Melanocyte of skin (primary cell): ENCODE measurements at places on chromosomes 16 and 17. TPM values are rescaled to one million over a fixed set of nuclear protein-coding genes. Genes with fewer than 3 reads are reported as not detected.

PYY gene
- total RNA-seq = not detected in 2 replicates

FOXN1 gene
- not detected in 2 replicates for total RNA-seq

IRX3 gene
- total RNA-seq = 7.9 and 16.0 TPM in 2 replicates

TSPAN10 gene
- total RNA-seq = 121 and 150 TPM in 2 replicates

SMTNL2 gene
- total RNA-seq = not detected in 2 replicates

SDR42E2 gene
- not detected in 2 replicates for total RNA-seq

CDH1 gene
- total RNA-seq = 62.6 and 139 TPM in 2 replicates

PARN gene
- total RNA-seq = 43.3 and 57.7 TPM in 2 replicates

SBK1 gene
- total RNA-seq = under 0.01 TPM in 1 of 2 replicates, not detected in the other
